AML-193 (cell line): ENCODE measurements at places on chromosomes 16 and 17.
A peak's percentile ranks its signal among the peaks of the same experiment; 100 is the strongest.

- DNase-seq = no peak
Observed at GRCh38 chr16:13634959-13635358, 285.0 kb upstream of the ERCC4 start.

DNA sequence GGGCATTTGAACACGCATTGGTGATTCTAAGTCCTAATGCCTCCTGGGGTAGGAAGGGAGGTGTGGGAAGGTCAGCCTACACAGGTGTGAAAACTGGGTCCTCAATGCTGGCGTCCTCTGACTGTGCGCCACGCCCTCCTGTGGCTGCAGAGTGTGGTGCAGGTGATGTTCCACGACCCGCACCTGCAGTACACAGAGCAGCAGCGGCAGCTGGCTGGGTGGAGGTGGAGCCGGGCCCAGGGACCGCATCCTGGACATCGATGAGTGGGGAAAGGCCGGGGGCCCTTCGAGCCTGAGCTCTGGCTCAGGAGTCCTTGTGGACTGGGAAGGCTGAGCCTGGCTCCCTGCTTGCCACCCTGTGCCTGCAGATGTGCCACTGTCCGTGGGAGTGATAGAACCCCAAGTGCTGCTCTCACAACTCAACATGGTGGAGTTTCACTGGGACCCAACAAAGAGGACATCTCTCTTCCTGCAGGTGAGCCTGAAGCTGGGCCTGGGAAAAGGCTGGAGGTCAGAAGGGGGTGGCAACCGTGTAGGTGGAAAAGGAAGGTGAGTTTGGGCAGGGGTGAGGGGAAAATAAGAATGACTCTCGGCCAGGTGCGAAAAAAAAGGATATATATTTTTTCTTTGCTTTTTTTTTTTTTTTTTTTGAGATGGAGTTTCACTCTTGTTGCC lies 14.0 kb upstream of the STAC2 start:
- peak; percentile 41 for DNase-seq

- DNase-seq = no peak
Observed at GRCh38 chr16:17245776-17246175, 225.0 kb downstream of the XYLT1 start.

- DNase-seq = no peak
Observed at GRCh38 chr17:64533784-64534183, 27.0 kb downstream of the CEP95 start.

- DNase-seq = no peak
Observed at GRCh38 chr16:15521758-15522509, 87.5 kb downstream of the BMERB1 start.

GRCh38 chr16:56369202-56369601 lies 56.1 kb downstream of the AMFR start:
- DNase-seq = no peak

- DNase-seq = no peak
Observed at GRCh38 chr17:348692-349425, 3.7 kb downstream of the RPH3AL start.

GRCh38 chr17:83024218-83024971 lies 55.0 kb upstream of the METRNL start:
- no peak for DNase-seq

DNA sequence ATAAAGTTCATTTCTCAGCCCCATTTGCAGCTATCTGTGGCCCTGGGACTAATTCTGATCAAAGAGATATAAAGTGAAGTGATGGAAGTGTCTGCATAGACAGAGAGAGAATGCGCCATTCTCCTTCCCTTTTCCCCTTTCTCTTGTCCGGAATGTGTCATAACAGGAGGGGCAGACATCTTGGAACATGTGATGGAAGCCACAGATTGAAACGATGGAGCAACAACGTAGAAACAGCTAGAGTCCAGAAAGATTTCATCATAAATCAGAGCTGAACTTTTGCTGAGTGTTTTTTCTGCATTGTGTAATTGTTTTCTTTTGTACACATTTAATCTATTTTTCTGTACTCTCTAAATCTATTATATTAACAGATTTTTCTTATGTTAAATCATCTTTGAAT lies 11.3 kb downstream of the ASGR1 start:
- DNase-seq = peak; percentile 14

DNA sequence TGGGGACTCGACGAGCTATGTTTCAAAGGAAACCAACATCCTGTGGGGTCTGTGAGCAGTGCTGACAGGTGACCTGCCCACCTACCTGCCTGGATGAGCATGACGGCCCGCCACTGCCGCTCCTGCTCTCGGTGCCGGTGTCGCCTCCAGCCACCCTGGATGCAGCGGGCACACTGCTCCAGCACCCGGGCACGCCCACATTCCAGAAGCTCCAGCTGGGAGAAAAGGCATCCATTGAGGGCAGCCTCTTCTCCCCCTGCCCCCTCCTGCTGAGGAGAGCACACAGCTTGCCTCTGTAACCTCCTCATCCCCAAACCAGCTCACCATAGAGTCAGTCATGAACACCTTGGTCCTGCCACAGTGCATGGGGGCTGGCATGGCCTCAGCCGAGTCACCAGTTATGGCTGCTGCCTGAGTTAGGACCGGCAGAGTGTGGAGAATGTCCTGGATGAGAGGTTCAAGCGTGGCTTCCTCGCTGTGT lies 14.3 kb downstream of the ZNHIT3 start:
- no peak for DNase-seq

- DNase-seq = no peak
Observed at GRCh38 chr17:50064253-50065001, 8.5 kb downstream of the ITGA3 start.

DNA sequence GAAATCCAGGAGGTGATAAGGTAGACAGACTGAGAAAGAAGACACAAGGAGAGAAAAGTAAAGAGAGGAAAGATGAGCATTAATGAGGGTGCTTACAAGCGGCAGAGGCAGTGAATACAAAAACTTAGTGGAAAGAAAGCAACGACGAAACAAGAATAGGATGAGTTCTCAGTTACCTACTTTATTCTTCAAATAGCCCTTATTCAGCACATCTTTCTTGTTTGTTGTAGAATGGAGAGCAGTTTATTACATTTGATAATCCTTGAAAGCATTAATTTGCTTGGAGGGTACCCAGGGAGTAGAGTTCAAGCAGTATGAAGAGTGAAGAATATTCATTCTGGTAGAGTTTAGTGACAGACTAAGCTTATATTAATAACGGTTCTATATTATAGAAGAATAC lies 22.4 kb downstream of the PAFAH1B1 start:
- DNase-seq = no peak

DNA sequence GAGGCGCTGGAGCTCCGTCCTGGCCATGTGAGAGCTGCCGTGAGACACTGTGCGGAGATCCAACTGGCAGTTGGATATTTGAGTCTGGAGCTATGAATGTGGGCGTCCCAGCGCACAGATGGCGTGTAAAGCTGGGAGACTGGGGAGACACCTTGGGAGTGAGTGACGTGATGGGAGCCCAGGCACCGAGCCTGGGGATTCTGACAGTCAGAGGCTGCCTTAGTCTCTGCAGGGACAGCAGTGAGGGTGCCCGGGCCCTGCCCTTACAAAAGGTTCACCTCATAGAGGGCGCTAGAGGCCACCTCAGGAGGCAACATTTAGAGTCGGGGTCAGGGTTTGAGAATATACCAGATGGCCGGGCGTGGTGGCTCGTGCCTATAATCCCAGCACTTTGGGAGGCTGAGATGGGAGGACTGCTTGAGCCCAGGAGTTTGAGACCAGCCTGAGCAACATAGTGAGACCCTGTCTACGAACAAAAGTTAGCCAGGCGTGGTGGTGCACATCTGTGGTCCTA lies 194.1 kb upstream of the GSE1 start:
- no peak for DNase-seq

DNA sequence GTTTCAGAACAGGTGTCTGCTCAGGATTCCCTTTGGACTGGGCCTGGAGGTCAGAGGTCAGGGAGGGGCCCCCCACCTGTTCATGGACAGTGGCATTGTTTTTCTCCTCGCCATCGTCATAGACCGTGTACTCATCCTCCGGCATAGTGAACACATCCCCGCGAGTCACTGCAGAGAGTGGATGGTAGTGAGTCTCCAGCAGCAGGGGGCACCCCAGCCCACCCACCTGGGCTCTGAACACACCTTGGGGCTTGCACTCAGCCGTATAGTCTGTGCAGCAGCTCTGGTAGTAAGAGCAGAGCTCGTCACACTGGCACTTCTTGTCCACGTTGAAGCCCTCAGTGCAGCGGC lies 448 bp downstream of the VTN start:
- DNase-seq = no peak

DNA sequence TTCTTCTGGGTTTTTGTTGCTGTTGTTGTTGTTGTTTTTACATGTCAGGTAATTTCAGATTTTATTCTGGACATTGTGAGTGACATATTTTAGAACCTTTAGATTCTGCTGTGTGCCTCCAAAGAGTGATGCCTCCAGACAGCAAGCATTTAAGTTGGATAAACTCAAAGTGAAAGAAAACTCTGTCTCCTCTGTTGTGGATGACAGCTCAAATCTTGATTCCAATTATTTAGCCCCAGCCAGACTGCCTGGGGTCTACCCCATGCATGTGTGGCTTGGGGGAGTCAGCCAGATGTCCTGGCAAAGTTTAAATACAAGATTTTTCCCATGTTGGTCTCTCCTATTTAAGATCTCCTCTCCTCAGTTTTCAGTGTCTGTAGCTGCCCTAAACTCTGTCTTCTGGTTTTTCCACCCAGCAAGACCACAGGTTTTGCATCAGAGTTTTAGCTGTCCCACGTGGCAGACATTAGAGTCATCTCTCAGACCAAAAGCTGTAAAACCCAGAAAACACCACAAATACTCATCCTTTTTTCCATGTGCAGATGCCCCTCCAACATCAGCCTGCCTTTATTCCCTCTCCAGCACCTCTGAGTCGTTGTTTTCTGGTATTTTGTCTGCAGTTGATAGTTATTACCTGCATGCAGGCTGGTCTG lies 19.4 kb upstream of the ZNF469 start:
- no peak for DNase-seq

DNA sequence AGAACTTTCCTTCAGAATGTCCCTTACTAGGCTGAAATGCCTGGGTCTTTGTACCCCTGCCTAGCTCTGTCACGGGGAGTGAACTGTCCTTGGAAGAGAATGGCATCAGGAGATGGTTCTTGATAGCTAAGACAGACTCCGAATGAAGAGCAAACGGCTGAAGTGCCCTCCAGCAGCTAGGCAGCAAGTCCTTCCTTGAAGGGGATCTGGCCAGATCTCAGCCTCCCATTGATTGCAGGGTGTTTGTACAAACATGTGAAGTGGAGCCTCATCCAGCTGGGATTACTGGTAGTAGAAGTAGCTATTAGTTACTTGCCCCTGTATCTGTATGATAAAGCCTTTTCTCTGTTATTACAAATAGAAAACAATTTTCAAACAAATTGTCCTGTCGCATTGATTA lies 30.9 kb downstream of the LRRC36 start:
- no peak for DNase-seq

DNA sequence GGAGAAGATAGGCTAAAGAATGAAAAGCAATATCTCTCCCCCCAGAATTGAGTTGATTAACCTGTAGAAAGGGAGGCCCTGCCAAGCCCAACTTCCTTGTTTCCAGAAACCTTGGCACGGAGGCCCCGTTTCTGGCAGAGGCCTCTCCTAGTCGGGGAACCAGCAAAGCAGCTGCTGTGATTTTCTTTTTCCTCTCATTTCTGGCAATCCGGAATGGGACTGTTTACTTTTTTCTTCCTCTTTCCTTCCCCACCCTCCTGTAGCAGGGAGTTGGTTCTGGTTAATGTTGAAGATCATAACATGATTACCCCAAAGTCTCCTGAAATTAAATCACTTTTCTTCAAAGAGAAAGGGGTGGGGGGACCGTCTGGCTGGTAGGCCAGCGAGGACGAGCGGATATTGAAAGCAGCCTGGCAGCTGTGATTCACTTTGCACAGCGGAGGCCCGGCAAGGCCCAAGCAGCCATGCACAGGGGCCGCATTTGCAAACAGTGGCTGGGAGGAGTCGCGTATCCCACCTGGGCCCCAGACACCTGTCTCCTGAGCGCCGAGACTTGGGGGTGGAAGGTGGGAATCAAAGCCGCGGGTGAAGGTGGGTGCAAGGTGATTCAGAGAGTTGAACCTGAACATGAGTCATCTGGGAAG lies 51.5 kb downstream of the NTN1 start:
- DNase-seq = no peak

DNA sequence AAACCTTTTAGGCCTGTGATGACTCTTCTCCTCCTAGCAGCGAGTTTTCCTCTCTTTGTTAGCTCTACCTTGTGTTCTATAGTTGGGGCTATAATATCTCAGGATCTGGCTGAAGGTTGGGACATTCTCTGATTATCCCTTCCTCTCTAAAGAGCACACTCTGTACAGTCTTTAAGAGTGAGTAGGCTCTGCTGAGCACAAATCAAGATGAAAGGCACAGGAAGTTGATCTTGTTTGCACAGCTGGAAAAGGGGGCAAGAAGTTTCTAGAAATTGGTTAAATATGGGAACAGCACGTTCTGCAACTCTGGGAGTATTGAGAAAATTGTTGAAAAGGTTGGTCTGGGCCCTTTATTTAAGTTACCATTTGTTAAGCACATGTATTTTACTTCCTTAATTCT lies 240.9 kb downstream of the CDH11 start:
- no peak for DNase-seq

DNA sequence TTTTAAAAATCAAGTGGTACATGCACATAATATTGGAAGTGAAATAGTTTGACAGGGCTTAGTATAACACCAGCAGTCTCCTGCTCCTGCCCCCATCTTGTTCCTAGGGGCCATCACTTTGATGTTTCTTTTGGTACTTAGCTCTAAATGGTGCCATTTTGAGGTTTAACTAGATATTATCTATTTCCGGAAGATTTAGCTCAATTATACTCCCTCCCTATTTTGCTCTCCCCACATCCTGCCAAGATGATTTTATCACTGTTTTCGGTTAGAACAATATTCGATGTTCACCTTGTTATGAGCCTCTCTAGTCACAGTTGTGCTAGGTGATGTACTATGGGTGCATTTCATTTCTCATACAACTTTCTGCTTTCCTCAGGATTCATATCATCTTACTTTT lies 20.0 kb upstream of the SLC35G3 start:
- no peak for DNase-seq
